Esophagus muscularis mucosa (tissue), 4 donors: ENCODE measurements at places on chromosomes 6 and 20. TPM values are rescaled to one million over a fixed set of nuclear protein-coding genes. Genes with fewer than 3 reads are reported as not detected.

Gene PBOV1
- not detected for total RNA-seq

Gene UBD
- total RNA-seq, result not detected

Gene GJA10
- not detected for total RNA-seq

Gene RGS19
- 13.0 TPM for total RNA-seq

Gene TMC2
- not detected for total RNA-seq

- DNase-seq, result no peak
Observed at GRCh38 chr20:2006452-2007361, 12.8 kb upstream of the PDYN start.

DNA sequence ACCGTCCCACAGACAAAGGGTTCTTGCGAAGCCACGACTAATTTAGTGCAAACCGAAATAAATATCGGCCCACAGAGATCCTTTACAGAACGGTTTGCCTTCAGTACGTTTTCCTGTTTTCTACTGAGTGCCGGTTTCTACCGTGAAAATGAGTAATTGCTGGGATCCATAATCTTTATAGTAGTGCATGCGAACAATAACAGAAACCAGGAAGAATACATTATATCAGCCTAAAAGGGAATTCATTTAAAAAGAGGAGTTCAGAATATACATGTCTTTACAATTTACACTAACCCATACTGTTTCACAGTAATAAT lies 292 bp upstream of the MTCL3 start:
- DNase-seq, result no peak

DNA sequence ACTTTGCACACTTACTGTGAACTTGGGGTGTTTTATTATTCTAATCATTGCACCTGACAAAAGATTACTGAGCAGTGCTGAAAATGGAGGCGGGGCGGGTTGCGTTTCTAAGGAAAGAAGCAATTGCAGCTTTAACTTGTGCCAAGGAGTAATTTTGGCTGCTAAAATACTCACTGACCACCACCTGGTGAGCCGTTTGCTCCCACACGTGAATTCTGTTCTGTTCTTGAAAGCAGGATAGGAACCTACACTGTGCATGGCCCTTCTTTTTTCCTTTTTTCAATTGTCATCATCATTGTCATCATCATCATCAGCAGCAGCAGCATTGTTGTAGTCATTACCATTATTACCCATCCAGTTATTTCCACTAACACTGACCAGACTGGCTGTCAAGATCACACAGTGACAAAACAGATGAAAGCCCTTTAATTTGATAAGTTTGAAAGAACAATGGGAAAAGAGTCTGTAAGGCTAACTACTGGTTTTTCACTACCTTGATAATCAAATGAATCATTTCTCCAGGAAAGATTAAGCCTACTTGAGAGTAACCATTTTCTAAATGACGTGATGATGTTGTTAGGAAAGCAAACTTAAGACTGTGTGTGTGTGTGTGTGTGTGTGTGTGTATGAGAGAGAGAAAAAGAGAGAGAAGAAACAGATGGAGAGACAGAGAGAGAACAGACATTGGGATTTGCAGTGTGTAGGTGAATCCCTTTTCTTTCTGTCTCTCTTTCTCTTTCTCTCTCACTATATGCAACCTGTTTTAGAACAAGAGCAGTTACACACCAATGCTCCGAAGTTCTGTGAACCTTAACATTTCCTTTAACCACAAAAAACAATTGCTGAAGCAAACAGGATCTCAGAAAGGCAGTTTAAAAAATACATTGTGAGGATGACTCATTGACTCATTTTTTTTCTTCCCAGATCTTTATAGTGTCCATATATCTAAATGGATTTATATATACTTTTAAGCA lies 3.8 kb downstream of the RIPOR2 start:
- DNase-seq, result no peak

DNA sequence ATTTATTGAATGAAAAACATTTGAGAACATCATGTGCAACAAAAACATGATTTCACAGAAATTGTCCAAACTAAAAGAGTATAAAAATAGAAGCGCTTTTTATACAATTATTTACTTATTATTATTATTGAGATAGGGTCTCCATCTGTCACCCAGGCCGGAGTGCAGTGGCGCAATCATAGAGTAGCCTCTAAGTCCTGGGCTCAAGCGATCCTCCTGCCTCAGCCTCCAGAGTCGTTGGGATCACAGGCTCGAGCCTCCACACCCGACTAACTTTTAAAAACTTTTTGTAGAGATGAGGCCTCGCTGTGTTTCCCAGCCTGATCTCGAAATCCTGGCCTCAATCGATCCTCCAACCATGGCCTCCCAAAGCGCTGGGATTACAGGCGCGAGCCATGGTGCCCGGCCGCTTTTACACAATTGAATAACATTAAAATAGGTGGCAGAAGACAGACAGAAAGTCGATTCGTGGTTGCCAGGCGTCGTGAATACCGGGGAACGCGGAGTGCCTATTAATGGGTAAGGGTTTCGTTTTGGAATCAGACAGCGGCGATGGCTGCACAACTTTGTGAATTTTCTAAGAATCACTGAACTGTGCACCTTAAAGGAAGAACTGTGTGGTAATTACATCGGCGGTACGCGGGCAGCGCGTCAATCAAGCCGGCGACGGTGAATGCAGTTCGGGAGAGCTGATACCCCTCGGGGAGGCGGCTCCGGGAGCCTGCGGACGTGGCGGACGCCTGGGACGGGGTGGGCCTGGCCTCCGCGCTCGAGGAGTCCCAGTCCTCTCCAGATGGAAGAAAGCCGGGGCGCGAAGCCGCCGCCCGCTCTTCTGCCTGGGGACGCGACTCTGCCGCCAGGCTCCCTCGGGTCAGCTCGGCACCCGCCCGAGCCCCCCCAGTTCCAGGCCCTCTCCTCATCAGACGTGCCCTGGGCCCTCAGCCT lies 807 bp downstream of the TBC1D20 start:
- no peak for DNase-seq

GRCh38 chr6:131096786-131097185 lies 33.7 kb upstream of the EPB41L2 start:
- DNase-seq, result no peak

GRCh38 chr20:51647674-51648570 lies 105.4 kb upstream of the NFATC2 start:
- DNase-seq, result no peak
